ENCODE measurements at places on chromosomes 2 and 18.

GRCh38 chr2:133346654-133347053, 221.6 kb downstream of the NCKAP5 start:
- no peak for DNase-seq

- no peak for DNase-seq
Observed at GRCh38 chr2:140506606-140507005, 1624.2 kb downstream of the LRP1B start.

- no peak for DNase-seq
Observed at GRCh38 chr2:101371636-101372035, 15.7 kb downstream of the CREG2 start.

- DNase-seq = no peak
Observed at GRCh38 chr2:176178757-176179295, 9.6 kb upstream of the HOXD1 start.

DNA sequence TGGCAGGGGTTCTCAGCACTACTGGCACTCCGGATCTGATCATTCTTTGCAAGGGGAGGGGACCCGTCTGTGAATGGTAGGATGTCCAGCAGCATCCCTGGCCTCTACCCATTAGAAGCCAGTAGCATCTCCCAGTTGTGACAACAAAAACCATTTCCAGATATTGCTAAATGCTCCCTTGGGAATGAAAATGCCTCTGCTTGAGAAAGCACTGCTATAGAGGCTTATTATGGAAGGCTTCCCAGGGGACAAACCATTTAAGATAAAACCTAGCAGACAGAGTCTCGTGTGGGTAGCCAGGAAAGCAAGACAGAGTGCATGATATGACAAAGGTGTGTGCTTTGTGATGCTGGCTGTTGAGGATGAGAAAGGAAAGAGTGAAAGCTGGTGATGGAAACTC, 273.7 kb downstream of the TMX3 start:
- no peak for DNase-seq

- DNase-seq = no peak
Observed at GRCh38 chr2:66702301-66702700, 267.4 kb downstream of the MEIS1 start.

DNA sequence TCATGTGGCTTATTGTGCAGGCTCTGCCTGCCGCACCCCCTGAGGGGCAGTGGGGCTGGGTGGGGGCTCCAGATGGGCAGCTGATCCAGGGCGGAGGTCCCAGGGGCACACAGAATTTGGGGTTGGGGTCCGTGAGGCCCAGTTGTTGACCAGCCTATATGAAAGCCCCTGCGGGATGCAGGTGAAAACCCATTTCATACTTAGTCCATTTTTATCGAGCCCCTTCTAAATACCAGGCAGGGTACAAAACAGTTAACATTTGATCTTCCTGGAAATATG, 30.6 kb downstream of the MYO7B start:
- DNase-seq = no peak

DNA sequence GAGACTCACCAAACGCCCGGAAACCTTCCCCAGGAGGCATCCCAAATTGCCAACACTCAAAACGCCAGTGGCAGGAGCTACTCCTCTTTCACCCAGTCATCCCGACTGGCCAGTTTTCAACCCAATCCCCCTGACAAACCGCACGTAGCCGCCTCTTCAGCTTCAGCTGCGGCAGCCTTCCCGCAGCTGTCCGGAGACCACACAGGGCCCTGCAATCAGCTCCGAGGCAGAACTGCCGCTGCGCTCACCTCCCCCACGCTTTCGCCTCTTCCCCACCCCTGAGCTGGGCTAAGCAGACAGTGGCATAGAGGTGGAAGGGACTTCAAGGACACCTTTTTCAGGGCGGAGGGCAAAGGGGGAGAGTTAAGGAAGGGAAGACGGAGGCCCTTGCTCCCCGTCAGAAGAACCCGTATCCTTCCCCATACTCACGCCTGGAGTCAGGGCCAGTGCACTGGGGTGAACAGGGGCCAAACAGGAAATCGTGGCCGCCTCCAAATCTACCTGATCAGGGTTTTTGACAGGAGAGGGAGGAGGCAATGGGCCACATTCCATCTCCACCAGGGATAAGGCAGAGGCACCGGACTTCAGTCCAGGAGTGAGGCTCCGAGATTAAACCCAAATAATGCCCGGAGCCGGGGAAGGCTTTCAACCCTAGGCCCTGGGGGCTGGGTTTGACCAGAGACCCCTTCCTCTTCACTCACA, 16.9 kb downstream of the CYP26B1 start:
- no peak for DNase-seq

GRCh38 chr2:170882758-170883157, 46.3 kb upstream of the GORASP2 start:
- no peak for DNase-seq

DNA sequence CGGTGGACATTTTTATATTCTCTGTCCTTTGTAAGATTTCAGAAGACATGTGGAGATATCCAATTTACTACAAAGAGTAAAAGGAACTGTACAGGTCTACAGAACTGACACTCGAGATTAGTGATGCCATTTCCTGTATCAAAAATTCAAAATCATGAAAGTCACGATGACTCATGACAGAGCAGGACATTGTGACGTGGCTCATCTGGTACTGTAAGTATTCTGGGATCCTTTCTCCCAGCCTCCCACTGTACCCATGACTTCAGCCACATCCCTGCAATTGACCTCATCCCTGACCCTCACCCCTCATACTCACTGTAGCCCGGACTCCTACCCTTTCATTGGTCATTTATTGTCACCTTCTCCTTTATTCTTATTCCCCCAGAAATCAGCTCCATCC, 736.5 kb downstream of the EPHA4 start:
- no peak for DNase-seq

DNA sequence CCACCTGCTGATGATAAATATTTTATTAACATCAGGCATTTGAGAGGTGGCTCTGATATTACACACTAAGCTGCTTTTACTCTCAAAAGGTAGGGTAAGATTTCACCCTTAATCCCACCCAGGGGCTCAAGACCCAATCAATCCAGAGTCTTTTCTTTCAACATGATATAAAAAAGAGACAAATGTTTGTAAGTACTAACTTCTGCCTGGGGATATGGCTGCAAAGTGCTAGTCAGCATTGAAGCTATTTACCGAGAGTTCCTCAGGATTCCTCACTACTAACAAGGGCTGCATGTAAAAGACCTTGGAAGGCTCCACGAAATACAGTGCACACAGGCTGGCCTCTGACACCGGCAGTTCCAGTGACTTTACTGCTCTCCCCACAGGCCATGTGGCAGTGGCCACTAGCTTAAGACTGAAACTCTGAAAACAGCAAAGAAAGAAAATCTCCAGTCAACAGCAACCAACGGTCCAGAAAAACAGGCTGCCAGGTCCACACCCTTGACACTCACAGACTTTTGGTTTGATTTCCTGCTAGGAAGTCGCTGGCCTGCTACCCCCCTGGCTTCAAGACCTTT, 11.2 kb downstream of the MREG start:
- DNase-seq = no peak

DNA sequence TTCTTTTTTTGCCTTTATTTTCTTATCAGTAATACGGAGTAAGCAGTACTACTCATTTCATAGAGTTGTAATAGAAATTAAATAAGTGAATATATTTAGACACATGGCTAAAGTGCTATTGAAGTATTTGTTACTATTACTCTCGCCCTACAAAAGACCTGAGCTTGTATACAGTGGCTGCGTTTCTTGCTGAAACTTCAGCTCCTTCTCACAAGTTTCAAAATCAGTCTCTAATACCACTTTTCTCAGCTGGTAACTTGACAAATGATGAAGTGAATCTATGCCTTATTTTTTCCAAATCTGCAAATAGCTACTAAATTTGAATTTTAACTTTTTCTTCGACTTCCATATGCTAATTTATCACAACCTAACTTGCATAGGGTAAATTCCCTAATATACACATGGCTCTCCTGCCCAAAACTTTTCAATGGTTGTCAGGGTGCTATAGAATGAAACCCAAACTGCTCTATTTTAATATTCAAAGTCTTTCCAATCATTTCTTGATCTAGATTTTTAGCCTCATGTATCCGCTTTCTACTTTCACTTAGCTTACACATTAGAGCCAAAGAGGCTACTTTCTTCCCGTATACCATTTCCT, 347.8 kb upstream of the GULP1 start:
- DNase-seq = no peak

DNA sequence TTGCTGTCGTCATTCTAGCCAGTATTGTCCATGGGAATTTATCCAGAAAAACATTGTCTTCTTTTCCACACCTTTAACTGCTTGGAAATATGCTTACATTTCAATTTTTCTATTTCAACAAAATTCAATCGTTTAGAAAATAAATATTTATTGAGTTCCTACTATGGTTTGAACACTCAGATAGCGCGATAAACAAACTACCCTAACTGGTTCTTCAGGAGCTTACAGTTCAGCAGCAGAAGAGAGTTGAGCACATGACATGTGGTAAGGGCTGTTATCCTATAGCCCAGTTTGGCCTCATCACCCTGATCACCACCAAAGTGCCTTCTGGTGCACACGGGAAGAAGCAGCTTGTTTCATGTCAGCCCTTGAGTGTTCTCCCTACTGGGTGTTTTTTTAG, 375.2 kb upstream of the SMIM21 start:
- no peak for DNase-seq

- DNase-seq = no peak
Observed at GRCh38 chr18:56841836-56842235, 190.7 kb downstream of the WDR7 start.

GRCh38 chr2:109105113-109105512, 23.9 kb upstream of the SH3RF3 start:
- DNase-seq = no peak

GRCh38 chr2:164335128-164335527, 286.2 kb downstream of the GRB14 start:
- DNase-seq = no peak

GRCh38 chr18:417495-417894, 83.0 kb downstream of the COLEC12 start:
- no peak for DNase-seq

DNA sequence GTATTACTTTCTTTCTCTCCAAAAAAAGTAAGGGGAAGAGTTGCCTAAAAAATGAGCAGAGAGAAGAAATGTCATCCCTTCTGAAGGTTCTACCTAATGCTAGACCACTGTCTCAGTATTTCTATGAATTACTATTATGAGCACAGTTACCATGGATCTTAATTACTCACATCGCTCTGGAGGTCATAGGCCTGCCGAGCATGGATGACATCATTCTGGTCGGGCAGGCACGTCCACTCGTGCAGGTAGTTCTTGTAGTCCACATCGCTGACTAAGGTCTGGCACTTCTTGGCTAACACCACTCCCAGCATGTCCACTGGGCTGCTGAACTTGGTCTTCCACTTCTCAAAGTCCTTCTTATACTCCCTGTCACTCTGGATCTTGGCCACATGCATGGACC, 106.9 kb downstream of the NEB start:
- no peak for DNase-seq

DNA sequence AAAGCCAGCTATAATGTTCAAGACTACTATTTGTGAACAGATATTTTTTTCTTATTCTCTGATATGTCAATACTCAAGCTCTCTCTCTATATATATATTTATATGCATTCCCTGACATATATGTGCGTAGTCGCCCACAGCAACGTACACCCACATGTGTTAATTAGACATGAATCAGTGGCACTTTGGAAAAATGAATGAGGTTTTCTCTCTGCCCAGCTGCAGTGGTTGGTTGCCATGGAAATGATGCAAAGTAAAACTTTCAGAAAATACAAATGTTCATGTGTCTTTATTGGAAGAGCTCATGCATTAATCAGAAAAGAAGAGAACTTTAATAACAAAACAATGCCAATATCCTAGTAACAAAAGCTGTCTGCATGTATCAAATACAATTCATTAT, 34.7 kb downstream of the UNC80 start:
- no peak for DNase-seq

- DNase-seq = no peak
Observed at GRCh38 chr18:56112013-56112749, 524.2 kb upstream of the TCF4 start.

GRCh38 chr2:152413228-152414030, 78.5 kb downstream of the FMNL2 start:
- no peak for DNase-seq

DNA sequence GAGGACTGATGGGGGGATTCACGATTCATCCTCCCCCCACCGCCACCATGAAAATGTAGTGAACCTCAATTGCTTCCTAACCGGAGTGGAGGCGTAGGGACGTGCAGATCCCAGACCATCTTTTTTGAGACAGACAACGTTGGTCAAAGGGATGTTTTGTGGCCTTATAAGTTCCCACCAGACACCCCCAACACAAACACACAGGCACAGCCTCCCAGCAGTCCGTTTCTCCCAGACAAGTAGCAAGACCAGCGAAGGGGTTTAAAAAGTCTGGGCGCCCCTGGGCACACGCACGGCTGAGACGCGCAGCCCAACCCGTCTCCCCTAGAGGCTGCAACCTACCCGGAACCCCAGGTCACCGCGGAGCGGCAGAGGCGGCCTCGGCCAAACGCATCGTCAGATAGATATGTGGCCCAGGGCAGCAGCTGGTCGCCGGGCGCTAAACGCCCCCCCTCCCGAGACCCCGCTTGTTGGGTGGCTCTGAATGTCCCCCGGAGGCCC, 1.3 kb downstream of the GBX2 start:
- DNase-seq = no peak
